ENCODE measurements at places on chromosomes 6 and 20. TPM values are rescaled to one million over a fixed set of nuclear protein-coding genes. Genes with fewer than 3 reads are reported as not detected.

The OR2J3 gene
- not detected for total RNA-seq

The MOG gene
- not detected for total RNA-seq

The TRAPPC3L gene
- not detected for total RNA-seq

DNA sequence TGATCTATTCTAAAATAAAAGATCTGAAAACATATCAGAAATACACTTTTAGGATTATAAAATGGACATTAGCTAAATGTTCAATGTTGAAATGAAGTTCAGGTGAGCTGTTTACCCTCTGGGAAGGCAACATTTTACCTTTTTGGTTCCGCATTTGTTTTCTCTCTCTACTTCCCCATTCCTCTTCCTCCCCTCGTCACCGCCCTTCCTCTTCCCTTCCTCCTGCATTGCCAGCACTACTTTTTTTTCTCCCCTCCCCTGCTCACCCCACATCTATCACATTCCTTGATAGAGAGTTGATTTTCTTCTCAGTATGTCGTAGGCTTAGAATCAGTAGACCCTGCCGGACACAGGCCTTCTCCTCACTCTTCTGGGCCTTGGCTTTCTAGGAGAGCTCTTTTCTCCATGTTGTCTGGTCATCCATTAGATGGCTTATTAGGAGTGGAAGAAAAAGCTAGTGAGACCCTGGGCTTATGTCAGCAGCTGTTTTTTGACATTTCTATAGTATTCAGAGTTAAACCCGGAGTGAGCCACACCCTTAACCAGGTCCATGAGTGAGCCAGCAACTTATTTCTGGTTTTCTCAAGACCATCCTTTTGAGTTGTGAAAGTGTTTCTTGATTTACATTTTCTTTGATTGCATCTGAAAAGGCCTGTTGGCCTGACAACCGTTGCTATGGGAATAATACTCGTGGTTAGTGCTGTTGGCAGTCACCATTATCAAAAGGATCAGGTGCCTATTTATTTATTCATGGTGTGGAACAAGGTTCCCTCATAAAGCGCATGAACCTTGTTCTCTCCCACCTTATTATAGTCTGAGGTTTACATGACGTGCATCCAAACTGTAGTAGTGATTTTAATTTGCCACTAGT lies 90.9 kb downstream of the DTD1 start:
- no peak for DNase-seq

DNA sequence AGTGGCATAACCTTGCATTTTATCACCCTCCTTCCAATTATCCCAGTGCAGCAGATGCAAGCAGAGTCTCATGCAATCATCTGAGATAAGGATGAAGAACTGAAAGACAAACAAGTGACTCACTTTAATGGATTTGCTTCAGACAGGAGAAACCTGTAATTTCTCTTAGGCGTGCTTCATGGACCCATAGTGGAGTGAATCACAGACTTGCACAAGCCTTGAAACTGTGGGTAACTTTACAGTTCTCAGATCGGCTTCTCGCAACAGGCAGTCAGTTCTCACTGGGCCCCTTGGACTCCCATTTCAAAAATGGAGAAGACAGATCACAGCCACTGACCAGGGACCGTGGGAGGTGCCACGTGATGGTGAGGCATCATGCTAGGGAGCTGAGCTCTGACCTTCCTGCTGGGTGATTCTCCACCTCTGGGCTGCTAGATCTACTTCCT lies at the start of gene ADGRF4:
Gene ADGRF4, plus strand, starts transcription at position 239 of the 446 bp plus-strand sequence. CDS start 8,666 bp downstream, outside the sequence.
- DNase-seq, result no peak

DNA sequence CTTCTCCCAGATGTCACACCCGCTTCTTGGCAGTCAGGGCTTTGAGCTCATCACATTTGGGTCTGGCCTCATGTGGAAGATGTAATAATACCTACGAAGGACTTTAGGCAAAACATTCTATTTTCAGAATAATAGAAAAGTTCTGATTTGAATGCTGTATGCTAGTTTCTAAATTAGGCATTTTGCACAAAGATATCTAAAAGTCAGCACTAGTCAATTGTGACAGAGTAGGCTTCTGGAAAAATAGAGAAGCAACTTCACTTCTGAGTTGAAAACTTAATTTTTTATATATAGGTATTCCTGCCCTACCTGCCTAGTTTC lies 38.3 kb upstream of the CD2AP start:
- DNase-seq, result no peak

DNA sequence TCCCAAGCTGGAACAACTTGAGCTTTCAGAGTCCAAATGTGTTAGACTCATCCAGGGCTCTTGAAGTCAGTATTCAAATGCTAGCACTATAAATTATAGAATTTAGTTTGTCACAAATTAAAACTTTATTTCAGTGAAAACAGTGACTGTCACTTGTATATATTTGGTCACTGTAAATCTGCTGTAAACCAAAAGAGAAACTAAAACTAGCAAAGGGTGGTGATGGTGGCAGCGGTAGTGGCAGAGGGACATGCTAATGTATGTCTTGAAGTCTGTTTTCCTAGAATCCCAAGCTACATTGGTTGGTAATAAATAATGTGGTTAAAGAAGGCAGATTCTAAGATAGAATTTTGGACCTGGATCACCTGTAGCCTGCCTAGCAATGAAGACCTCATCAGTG lies 140.4 kb upstream of the CENPW start:
- no peak for DNase-seq

DNA sequence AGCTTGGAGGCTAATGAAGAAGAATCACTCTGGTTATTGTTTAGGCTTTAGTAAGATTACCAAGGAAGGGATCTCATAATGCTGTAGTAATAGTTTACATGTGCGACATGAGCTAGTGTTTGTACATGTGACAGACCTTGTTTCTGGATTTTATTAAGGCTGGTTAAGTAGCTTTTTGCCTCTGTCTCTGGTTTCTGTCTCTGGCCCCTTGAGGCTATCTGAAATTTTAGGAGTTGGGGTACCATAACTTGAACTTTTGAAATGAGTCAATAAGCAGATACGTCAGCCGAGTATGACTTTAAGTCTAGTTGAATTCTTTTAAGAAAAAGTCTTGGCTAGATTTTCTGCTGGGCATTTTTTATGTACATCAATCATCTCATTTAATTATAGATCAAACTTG lies 9.5 kb downstream of the CBFA2T2 start:
- DNase-seq, result no peak

DNA sequence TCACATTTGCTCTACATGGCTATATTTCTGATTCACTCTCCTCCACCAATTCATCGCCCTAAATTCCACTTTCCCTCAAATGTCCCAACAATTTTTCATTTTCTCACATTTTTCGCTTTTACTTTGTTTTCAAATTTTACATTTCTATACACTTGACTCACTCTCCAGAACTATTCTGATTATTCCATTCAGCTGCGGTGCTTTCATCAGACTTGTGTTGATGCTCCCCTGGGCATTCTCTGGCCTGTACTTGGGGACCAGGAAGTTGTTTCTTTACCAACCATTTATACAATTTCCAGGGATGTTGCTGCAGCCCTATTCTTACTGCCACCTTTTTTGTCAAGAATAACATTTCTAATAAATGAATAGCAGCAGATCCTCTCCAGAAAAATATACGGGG lies 444.8 kb downstream of the MAFB start:
- no peak for DNase-seq

DNA sequence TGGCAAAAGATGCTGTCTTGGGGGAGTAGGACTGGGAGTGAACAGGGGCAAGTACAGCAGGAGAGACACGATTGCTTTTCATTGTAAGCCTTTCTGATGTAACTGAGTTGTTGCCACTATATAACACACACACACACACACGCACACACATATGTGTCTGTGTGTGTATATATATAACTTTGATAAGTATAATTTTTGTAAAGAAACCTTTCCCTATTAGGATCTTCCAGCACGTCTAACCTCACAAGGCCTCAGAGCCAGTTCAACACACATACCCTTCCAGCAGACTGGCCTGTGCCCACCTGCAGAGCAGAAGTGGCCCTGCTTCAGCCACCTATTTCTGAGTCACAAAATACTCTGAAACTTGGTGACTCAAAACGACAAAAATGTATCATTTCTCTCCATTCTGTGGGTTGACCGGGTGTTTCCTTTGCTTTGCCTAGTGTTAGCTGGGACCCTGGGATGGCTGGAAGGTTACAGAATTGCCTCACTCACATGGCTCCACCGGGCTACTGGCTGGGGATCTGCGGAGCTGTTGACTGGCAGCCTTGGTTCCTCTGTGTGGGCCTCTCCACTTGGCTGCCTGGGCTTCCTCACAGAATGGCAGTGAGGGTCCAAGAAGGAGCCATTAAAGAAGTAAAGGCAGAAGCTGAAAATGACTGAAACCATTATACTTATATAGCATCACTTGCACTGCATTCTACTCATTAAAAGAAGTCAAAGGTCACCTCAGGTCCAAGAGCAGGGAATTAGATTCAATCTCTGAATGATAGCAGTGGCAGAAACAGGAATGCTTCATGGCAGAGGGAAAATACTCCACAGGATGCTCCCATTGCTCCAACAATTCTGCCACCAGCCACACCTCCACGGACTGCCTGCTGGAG lies 126.4 kb downstream of the BANF2 start:
- no peak for DNase-seq

GRCh38 chr20:62732031-62732760 lies 23.6 kb downstream of the NTSR1 start:
- DNase-seq, result no peak

DNA sequence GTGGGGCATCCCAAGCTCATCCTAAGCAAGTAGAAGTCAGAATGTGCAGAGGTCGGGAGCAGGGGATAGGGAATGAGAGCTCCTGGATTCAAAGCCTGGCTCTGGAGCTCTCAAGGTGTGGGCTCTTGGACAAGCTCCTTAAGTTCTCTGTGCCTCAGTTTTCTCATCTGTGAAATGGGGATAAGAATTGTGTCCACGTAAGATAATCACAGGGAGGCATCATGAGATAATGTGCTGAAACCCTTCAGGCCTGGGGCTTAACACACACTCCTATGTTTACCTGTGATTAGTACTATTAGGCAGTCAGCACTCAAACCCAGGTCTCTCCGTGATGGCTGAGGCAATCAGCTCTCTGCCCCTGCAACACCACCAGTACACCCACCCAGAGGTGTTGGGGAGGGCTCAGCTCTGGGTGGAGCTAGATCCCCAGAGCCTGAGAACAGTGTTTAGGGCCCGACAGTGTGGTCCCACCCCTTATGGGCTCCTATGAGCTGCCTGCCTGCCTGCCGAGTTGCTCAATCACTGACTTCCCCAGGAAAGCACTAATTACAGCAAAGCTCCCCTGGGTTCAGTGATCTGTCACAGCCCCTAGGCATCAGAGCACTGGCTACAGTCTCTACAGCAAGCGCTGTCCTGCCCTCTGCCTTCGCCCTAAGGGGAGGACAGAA lies 6.3 kb upstream of the SIRPA start:
- no peak for DNase-seq

DNA sequence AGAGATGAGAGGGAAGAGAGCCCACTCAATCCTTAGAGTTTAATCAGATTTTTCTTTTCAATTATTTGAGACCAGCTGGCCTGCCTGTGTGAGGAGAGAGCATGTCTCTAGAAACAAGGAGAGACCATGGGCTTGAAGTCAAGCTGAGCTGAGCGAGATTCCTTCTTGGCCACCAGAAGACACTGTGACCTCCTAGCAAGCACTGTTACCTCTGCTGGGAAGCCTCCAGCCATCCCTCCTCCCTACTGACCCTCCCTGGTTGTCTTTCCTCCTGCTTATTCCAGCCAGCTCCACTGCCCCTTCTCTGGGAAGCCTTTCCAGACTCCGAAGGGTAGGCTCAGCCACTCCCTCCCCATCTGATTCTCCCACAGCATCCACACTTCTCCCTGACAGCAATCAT lies 110.0 kb downstream of the SCML4 start:
- no peak for DNase-seq

DNA sequence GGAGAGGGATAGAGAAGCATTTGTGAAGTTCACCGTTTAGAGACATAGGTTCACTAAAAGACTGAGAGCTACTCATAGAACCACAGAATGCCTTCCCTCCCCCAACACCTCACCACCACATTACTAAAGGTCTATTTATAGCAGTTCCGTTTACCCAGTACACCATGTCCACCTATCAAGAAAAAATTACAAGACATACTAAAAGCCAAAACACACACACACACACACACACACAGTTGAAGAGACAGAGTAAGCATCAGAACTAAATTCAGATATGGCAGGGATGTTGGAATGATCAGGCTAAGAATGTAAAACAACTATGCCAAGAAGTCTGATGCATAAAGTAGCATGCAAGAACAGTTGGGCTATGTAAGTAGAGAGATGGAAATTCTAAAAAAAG lies 52.3 kb downstream of the SLC22A3 start:
- DNase-seq, result no peak

GRCh38 chr20:63409066-63409833 lies 48.1 kb upstream of the CHRNA4 start:
- no peak for DNase-seq

GRCh38 chr6:39686976-39687375 lies 38.2 kb downstream of the KIF6 start:
- DNase-seq, result no peak

GRCh38 chr20:63123331-63123741 lies 92.6 kb downstream of the YTHDF1 start:
- no peak for DNase-seq

- DNase-seq, result no peak
Observed at GRCh38 chr6:137157601-137158000, 15.8 kb downstream of the IL22RA2 start.

DNA sequence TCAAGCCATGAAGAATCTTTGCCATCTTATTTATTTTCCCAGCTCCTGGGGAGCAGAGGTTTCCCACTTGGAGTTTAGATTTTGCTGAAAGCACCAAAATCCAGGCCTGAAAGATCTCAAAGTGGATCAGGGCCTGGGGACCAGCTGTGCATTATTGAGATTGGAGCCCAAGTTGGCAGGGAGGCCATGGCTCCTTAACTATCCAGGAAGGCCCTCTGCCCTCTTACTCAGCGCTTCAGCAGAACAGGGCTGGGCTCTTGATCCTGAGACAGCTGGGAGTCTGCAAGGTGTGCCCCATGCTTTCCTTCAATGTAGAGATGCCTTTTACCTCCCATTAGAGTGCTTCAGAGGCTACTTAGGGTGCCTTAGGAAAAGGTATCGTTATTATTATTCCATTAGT lies 24.6 kb downstream of the FOXO3 start:
- no peak for DNase-seq

DNA sequence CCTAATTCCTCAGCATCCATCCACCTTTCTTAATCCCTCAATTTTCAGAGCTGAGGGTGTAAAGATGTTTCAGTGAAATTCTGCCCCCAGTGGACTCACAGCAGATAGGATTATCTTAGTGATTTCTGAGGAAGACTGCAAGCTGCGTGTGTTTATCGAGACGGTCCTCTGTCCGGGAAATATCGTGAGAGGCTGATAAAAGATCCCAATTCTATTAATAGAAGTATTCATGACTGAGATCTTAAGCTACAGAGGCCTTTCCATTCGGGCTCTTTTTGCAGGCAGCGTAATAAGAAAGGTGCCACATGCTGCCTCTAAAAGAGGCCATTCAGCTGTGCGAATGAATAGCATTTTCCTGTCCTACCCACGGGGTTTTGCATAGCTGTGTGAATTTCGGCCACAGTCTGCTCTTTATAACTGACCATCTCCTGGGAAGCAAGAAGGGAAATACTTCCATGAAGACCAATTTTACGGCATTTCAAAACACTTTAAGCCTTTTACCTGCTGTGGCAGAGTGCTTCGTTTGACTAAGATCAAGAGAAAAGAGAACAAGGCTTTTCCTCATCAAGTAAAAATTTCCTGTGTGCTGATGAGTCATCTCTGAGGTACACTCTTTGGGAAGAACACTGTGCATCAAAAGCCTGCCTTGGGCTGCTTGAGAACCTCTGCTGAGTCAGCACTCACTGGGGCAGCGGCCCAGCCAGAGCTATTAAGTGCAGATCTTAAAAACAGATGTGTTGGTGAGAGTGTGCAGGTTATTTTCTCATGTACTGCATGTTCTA lies 208.8 kb downstream of the ARHGAP18 start:
- DNase-seq, result no peak
